ENCODE measurements at places on chromosomes 4 and X.

GRCh38 chr4:57492251-57492878 is 382.2 kb upstream of the IGFBP7 start:
- no peak for DNase-seq

- DNase-seq: no peak
These were observed 180.4 kb downstream of the CPEB2 start for GRCh38 chr4:15182600-15183220.

- no peak for DNase-seq
These were observed 199.5 kb upstream of the PUDP start for GRCh38 chrX:7347465-7347864.

GRCh38 chrX:108097380-108097779 is 5.8 kb downstream of the ATG4A start:
- DNase-seq: no peak

DNA sequence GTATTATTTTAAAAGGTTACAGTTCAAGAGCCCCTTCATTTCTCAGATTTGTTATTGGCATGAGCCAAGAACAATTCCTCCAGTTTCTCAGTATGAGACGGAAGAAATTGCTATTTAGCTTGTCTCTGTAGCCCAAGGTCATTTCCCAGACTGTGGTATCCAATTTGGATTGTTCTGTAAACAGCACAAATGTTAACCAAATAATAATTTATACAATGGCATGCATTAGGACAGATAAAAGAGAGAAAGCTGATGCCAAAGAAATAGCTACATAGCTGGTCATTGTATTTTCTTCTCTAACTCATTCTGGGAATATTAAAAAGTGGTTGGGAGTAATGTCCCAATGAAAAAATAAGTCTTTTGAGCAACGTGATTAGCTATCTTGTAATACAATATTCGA is 134.6 kb upstream of the NPY2R start:
- DNase-seq: no peak

- no peak for DNase-seq
These were observed 155.0 kb downstream of the AMMECR1 start for GRCh38 chrX:110162867-110163266.

- DNase-seq: no peak
These were observed 223.0 kb downstream of the PAPSS1 start for GRCh38 chr4:107497054-107497453.

DNA sequence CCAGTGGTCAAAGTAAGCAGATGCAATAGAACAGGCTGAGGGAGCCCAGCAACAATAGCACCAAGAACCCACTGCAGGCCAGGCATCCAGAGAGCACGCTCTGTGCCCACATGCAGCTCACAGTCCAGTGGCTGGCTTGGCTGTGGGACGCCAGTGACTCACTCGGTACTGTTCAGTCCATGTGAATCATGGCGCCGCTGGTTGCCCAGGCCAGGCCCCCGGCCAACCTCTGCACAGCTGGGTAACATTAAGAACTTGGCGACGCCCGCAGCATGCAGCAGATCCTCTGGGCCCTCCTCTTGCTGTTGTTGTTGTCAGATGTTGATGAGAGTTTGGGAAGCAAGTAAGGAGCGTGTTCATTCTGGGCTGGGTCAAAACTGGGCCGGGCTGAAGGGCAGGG is 60.5 kb downstream of the MSX1 start:
- no peak for DNase-seq

DNA sequence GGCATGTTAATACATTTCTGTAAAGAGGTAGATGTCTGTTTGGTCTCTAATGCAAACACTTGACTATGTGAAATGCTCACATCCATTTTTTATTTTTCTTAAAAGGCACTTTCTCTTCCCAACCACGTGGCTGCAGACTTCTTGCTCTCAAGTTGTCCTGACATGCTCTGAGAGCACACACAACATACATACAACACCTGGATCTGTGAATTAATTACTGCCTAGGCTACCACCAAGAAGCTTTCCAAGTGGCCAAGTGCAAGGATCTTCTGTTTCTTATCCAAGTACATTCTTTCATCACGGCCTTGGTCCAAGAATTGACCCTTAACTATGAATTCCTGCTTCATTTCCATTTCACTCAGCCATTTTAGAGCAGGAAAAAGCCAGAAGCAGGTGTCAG is 110.8 kb downstream of the SPRY1 start:
- no peak for DNase-seq

DNA sequence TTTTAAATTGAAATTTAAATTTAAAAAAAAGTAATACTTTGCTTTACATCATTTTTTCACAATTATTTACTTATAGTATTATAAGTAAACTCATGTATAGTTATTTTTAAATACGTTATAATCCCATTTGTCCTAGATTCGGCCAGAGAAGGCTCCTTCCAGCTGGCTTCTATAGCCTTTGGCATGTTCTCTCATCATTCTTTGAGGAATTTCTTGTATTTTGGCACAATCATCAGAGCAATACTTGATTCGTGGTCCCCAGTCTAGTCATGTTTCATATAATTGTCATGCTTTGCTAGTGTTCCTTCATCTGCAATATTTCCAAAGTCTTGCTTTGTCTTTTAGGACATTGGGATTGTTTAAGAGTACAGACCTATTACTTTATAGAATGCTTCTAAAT is 1037.9 kb upstream of the AGA start:
- no peak for DNase-seq

GRCh38 chrX:47802589-47802988 is 34.1 kb upstream of the ZNF81 start:
- DNase-seq: no peak

DNA sequence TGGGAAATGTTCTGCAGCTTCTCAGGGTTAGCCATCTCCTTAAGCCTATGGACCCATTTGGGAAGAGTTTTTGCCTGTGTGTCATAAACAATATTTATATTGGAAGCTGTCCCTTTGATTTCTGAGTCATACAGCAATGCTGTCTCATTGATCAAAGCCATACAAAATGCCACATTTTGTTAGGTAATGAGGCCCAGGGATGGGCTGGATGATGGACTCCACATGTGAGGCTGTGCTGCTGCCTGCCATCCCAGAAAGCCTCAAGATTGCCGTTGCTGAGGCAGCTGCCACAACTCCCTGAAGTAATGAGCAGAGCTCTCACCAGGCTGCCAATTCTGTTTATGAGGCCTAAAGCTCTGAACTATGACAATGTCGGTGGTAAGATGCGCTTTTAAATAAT is 12.2 kb upstream of the GJB1 start:
- no peak for DNase-seq

DNA sequence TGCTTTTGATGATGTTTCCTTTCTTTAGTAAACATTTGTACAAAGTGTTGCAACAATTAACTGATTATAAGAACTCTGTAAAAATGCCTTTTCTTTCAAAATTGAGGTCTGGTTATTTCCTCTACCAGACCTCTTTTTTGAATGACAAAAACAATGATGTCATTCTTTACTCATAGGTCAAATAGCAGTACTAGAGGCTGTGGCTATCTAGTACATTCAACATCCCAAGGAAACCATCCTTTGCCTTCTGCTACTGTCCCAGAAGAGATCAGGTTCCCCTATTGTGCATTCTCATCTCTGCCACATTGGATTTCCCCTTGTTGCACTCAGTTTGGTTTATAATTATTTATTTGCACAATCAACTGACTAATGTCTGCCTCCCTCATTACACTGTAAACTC is 19.1 kb upstream of the MAD2L1 start:
- DNase-seq: no peak

- no peak for DNase-seq
These were observed 55.3 kb upstream of the RAPGEF2 start for GRCh38 chr4:159047478-159048165.

DNA sequence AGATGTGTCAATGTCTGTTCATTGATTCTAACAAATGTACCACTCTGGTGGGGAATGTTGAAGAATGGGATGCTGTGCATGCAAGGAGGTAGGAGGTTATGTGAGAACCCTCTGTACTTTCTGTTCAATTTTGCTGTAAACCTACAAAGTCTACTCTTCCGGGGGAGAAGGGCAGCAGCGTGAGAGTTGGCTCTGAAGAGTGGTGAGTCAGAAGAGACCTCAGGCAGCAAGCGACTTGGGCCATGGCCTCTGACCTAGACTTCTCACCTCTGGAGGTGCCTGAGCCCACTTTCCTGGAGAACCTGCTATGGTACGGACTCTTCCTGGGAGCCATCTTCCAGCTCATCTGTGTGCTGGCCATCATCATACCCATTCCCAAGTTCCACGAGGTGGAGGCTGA is 26.7 kb downstream of the MANBA start:
- no peak for DNase-seq

DNA sequence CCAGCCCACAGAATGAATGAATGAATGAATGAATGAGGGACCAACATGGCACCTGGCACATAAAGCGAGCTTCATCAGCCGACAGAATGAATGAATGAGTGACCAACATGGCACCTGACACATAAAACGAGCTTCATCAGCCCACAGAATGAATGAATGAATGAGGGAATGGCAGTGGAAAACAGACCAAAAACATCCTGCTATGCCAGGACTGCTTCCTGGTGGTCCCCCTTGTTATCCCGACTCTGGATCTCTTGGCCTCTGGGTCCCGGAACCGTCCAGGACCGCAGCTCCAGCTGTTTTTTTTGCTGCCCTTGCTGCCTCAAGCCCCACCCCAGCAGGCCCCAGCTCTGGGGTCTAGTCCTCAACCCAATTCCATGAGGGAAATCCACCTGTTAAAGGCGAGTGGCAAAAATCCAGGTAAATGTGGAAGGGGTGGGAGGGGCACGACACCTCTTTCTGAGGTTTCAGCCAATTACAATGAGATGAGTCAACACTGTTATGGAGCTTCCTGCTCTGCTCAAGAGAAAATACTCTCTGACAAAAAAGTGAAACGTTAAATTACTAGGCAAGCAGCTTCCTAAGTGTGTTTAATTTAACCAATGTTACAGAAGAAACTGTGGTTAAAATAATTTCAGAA is 72.0 kb upstream of the MTNR1A start:
- no peak for DNase-seq

GRCh38 chr4:6885953-6886557 is 23.6 kb upstream of the TBC1D14 start:
- no peak for DNase-seq

DNA sequence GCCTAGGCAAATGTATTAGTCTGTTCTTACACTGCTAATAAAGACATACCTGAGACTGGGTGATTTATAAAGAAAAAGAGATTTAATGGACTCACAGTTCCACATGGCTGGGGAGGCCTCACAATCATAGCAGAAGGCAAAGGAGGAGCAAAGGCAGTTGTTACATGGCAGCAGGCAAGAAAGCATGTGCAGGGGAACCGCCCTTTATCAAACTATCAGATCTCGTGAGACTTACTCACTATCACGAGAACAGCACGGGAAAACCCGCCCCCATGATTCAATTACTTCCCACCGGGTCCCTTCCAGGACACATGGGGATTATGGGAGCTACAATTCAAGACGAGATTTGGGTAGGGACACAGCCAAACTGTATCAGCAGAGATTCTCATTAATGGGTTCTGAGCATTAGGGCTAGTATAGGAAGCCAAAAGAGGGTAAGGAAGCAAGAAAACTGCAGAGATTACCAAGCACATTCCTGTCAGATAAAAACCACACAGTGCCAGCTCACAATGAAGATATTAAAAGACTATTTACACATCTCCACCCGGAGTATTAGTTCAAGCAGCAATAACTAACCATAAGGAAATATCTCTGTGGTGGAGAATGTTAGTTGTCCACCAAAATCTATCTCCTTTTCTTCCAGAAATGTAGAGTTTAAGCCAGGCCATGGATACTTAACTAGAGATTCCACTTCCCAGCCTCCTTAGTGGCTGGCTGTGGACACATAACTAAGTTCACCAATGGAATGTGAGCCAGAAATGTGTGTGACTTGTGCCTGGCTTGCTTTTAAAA is 61.2 kb upstream of the HOPX start:
- no peak for DNase-seq

- DNase-seq: no peak
These were observed 54.8 kb downstream of the C4orf51 start for GRCh38 chr4:145734576-145735346.

DNA sequence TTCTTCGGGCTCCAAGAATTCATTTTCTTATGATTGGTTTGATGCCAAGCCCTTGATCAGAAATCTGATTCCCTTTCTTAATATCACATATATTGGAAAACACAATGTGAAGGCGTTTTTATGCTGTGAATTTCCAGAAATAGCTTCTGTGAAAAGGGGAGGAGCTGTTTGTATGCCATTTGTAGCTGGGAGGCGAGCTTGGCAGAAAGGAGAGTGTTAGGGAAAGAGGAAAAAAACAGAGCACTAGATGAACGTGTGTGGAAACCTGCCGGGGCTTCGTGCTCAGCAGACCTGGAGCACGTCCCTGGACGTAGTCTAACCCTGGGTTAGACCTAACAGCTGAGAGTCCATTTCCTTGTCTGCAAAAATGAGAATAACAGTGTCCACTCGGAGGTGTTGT is 3.4 kb downstream of the CLCN4 start:
- DNase-seq: no peak
